ENCODE measurements at places on chromosomes 12 and 14.

DNA sequence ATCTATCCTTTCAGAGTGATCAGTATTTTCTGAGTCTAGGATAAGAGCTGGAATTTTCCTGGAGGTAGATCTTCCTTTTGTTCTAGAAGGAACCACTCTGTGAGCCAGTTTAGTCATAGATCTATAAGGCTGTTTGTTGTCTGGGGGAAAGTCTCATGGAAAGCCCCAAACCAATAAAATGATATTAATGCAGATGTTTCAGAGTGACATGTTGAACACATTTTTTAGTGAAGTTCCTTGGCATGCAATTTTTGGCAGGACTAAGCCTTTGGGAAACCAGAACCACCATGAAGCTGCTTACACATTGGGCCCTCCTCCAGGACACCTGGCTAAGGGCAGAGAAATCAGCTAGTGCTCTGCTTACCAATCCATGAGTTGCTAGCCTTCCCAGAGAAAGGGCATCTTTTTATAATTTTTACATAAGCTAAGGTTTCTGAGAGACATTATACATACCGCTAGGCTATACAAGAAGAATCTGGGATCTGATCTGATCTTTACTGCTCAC lies 101.5 kb upstream of the PCED1B start:
- no peak for DNase-seq

GRCh38 chr12:14416658-14417057 lies 51.2 kb downstream of the ATF7IP start:
- DNase-seq, result peak; percentile 22

- DNase-seq, result no peak
These were observed 56.5 kb downstream of the CPM start for GRCh38 chr12:68876461-68876860.

- DNase-seq, result no peak
These were observed 217.0 kb downstream of the SLC25A21 start for GRCh38 chr14:36955376-36955775.

DNA sequence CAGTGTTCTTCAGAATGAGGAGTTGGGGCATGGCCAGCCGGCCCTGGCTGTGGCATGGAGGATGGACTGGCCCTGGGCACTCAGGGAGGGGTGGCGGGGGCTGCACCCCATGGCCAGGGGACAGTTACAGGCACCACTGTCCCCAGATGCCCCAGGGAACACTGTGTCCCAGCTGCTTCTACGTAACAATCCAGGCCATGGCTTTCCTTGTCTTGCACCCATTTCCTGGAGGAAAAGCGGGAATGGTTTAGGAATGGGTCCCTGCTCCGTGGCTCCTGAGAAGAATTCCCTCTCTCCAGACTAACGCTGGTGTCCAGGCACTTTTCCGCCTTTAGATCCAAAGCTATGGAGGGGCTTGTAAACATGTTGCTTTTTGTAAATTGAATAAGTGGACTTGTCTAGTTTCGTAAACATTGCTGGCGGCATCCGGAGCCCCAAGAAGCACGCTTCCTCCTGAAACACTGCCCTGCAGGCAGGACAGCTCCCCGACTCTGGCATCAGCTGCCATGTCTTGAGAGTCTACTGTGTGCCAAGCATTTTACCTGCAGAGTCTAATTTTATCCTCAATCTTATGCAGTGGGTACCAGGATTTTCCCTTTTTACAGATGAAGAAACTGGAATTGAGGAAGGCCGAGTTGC lies 238.3 kb downstream of the SLC41A2 start:
- no peak for DNase-seq

- DNase-seq, result no peak
These were observed 51.3 kb upstream of the NPFF start for GRCh38 chr12:53558631-53559030.

DNA sequence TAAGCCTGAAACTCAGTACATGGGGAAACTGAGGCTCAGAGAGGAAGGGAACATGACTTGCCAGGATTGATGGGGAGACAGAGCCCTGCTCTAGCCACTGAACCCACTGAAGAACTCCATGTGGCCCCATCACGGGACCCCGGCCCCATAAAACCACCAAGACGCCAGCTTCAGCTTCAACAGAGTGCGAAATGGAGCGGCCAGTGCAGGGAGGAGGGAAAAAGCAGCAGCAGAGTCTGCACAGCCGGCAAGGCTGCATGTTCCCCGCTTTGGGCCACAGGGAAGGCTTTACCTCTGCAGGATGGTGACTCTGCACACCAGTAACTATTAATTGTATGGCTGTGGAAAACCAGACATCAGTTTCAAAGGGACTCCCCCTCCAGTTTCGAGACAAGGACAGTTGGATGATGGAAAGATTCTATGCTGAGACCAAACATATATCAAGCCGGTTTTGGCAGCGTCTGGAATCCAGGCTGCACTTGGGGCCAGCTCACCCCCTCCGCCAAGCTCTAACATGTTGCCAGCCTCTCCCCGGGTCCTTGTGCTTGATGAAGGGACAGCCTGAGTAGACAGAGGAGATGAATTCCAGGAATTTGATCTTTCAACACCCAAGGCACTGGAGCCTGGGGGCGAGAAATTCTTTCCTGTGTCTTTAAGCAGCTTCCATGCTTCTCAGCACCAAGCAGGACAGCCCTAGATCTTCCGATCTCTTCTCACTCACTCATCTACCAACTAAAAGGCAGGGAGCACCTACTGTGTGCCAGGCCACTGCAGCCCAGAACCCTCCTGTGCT lies 55.7 kb upstream of the BCL11B start:
- DNase-seq, result no peak

GRCh38 chr12:53988541-53989226 lies 3.7 kb downstream of the HOXC10 start:
- no peak for DNase-seq

DNA sequence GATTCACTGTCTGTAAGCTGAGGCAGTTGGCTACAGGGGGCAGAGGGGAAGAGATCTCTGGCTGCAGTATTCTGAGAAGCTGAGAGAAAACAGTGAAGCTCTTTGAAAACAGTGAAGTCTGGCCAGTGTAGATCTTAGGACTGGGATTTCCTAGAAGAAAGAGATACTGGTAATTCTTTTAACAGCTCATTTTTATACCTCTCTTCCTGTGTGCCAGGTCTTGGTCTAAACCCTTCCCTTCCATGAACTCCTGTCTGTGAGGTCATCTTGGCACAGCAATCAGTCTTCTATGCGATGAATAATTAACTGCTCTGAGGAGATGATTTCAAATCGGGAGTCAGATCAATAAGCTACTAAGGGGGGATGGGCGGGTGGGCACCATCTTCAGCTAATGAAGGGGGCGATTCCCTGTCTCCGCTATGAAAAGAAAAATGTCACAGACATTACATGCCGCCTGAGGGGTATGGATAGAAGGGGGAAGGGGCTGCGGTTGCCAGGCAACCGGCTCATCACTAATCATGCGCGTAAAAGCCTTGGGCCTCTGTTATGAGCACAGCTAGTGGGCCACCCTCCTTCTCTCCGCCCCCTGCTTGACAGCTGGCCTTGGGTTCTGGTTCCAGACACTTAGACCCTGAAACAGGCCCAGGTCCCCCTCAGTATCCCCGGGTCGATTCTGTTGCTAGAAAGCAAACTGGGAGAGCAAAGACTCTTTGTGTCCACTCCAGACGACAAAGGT lies 75.3 kb upstream of the CEP83 start:
- DNase-seq, result no peak

DNA sequence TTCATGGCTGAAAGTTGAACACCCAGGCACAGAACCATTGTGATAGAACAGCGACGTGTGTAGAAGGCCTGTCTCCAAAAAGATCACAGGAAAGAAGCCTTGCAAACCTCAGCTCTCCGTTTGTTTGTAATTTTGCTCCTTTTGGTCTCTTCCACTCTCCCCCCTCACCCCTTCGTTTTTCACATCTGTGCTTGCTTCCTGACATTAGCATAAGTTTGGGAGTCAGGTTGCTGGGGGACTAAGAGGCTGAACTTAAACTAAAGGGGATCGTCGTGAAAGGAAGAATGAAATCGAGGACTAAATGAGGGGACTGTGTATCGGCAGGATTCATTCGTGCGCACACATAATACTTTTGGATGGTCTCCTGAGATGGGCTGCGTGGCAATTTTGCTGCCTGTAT lies 200.6 kb downstream of the BCAT1 start:
- no peak for DNase-seq

DNA sequence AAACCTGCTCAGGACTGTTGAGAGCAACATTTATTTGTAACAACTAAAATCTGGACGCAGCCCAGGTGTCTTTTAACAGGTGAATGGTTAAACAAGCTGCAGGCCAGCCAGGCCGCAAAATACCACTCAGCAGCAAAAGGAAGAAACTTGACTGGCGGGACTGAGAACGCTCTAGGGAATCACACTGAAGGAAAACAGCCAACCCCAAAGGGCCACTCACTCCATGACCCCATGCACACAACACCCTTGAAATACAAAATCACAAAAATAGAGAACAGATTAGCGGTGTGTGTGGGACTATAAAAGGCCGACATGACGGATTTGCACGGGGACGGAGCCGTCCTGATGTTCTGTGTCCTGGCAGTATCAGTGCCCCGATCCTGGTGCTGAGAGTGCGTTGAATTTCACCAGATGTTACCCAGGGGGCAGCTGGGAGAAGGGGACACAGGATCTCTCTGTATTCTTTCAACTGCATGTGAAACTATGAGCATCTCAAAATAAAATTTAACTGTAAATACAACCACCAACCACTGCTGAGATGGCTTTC lies 23.0 kb downstream of the VPS37B start:
- no peak for DNase-seq
